Choroid plexus epithelial cell (primary cell): ENCODE measurements at places on chromosomes 12 and 14.

DNA sequence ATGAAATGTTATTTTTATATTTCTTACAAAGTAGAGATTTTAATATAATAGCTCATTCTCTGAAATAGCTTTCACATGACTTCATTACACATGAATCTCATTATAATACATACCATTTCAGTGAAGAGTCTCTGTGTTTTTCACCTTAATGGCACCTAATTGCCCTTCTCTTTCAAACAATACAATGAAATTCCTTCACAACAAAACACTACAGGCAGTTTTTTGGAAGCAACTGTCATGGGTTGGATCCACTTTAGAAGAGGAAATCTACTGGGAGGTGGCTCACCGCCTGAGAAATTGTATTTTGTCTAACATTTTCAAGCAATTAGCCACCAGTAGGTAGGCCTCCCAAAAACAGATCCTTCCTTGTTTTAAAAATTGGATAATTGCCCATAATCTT, 40.3 kb upstream of the RGS6 start:
- no peak for DNase-seq

DNA sequence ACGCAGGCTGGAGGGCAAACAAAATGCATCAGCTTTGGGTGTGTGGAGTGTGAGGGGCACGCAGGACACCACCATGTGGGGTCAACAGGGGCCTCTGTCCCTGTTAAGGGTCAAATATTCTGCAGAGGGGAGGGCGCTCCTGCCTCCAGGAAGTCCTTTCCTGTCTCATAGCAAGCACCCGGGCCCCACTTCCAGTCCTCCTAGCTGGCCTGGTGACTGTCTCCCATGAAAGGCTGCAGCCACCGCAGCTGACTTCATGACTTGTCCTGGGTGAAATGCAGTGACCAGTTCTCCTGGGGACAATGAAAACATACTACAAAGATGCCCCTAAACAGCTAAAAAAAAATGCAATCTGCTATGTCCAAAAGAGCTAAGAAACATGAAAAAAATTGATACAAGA, 53.6 kb downstream of the LGMN start:
- DNase-seq: no peak

DNA sequence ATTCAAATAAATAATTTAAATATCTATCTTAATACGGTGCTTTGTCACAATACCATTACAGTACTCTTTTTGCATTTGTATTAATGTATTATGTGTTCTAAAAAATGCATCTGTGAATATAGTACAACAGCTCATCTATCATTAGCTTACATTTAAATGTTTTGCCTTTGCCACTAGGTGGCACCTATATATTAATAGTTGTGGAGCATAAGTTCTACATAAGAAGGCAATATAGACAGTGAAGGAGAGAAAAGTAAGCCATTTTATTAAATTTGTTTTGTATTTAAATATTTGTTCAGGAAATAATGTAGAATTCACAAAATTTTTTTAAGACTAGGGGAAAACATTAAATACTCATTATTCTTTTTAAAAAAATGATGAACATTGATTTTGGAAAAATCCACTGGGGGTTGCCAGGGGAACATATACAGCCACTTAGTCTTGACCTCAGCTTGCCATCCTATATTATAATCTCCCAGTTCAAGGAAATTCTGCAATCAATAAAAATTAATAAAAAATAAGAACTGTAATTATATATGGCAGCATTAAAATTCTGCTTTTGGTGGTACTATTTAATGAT, 9.8 kb downstream of the CCER1 start:
- peak; percentile 67 for DNase-seq

DNA sequence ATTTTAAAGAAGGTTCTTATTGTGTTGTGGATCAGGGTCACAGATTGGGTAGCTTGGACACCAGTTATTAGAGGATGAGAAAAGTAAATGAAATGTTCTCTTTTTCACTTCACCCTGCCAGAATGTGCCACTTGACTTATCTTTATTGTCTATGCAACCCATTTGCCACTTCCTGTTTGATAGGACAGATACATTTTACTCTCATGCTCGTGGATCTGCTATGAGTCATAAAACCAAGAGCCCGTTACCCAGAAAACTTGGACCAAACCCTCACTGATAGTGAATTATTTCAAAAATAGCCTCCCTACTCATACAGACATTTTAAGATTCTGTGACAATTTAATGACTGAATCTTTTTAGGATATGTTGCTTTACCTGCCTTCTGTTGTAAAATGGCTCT, 1.8 kb downstream of the ISCA2 start:
- DNase-seq: no peak

DNA sequence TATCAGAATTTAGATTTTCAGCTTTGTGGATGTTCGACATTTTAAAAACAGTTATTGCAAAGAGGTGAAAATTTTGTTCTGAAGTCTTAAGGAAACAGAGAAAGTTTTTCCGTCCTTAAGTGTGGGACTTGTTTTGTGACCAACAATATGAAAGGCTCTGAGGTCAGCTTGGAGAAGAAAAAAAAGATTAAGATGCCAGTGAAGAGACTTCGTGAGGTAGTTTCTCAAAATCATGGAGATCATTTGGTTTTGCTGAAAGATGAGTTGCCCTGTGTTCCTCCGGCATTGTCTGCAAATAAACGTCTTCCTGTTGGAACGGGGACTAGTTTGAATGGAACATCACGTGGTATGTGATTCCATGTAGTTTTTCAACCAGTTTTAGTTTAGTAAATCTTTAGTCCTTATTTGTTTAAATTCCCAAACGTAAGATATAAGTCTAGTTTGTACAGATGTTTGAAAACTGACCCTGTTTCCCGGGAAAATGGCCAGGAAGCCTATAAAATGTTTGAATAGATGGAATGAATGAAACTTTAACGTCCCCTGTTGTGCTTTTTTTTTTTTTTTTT, 682 bp downstream of the KIAA0586 start:
- peak; percentile 69 for DNase-seq

DNA sequence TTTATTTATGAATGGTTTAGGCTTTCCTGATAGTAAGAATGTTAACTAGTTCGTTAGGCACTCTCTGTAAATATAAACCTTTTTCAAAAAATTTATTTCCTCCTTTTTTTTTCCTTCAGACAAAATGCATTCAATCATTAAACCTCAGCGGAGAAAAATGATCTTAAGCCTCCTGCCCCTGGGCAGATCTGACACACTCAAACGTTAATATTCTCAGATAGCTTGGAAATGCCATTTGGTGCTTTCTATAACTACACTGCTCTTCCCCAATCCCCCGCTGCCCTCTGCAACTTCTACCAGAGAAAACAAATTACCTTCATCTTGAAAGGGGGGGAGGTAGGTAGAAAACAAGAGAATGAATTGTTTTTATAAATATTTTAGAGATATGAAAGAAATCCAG, 521.2 kb downstream of the MED13L start:
- DNase-seq: no peak

DNA sequence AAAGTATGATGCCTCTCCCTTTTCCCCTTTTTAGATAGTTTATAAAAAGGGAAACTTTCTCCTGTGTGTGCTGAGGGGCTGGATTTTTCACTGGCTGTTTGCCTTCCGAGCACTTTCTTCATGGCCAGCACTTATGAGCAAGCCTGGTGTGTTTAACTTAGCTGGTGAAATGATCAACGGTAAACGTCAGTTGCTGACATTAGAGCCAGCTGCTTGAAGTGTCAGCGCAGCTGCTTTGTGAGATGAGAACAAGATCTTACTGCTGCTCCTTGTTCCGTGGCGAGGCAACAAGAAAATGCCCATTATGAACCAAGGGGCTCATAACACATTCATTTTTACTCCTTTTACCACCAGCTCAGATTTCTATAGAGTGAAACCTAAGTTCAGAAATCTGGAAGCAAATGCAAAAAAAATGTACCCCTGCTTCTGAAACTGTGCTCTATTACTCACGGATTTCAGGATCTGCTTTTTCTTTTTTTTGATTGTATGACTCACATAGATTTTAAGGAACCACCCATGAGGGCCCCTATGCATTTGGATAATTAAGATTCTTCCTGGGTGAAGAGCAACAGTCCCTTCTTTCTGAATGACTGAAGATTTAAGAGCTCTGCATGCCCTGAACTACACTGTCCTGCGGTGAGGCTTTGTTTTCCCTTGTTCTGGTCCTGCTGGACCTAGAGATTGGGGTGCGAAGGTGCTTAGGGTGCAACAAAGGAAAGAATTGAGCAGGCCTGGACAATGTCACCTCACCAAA, 74.3 kb upstream of the CPM start:
- DNase-seq: peak; percentile 82

DNA sequence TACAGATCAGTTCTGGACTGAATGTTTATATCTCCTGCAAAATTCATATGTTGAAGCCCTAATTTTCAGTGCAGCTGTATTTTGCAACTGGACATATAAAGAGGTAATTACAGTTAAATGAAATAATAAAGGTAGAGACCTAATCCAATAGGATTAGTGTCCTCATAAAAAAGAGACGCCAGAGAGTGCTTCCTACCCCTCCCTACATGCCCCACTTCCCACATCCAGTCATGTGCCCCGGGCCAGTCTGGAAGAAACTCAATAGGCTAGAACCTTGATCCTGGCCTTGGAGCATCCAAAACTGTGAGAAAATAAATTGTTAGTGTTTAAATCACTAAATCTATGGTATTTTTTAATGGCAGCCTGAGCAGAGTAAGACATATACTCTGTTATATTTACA, 172.3 kb downstream of the ALG10B start:
- no peak for DNase-seq

DNA sequence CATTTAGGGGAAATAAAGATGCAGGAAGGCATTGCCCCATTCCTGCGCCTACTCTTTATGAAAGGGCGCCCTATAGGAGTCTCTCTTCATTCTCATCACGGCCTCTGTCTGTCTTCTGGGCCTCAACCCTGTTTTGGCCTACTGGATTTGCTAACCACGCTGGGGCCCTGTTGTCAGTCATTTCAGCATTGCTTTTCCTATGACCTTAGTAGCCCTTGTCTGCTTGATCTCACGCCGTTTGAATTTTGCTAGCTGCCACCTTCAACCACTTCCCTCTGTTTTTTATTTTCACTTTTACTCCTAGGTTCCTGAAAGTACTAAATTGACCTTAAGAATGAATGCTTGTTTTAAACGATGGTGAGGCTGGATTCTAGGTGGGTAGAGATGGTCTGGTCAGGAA, 139.0 kb downstream of the SYNE2 start:
- no peak for DNase-seq

DNA sequence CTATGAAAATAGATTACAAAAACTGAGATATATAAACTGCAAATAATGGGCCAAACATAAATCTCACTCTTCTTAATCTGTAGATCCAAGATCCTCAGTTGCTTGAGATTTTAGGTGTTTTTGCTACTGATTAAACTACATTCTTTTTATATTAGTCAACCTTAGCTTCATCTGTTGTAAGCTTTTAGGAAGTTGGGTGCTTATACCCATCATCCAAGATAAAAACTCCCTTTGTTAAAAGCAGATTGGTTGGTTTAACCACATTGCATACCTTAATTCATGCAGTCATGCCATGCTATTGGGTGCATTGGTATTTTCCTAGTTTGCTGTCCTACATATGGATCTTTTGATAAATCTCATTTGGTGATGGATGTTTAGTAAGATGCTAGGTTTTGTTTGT, 46.2 kb upstream of the DIP2B start:
- peak; percentile 40 for DNase-seq

DNA sequence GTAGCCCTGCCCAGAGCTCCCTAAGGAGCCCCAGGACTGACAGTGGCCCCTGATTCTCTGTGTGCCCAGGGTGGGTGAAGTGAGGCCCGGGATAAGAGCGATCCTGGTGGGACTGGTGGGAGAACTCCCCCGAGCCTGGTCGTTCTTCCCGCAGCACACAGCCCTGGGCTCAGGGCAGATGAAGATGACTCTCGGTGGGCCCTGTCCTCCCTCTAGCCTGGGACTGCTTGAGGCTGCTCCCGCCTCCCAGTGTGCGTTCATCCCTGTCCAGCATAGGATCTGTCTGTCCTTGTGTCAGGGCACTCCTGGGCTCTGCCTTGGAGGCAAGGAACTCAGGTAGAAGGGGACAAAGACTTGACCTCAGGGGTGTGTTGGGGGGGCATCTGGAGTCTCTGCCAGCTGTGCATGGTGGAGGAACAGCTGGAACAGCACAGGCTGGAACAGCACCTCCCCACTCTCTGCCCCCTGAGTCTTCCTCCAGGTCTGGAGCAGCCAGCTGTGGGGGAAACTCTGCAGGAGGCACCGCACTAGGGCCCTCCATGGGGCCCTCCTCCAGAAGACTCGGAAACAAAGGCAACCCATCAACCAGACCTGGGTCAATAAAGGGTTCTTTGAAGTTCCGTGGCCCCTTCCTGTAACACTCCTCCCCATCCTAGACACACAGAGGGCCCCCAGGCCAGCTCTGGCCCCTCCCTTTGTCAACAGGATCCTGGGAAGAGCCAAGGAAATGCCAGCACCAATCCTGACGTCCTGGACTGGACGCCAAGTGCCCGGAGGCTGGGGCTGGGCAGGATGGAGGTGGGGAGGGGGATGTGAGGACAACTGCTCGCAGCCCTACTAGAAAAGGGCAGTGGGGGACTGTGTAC, 15.9 kb downstream of the FAIM2 start:
- no peak for DNase-seq

GRCh38 chr12:77328326-77328725, 263.0 kb upstream of the E2F7 start:
- no peak for DNase-seq

DNA sequence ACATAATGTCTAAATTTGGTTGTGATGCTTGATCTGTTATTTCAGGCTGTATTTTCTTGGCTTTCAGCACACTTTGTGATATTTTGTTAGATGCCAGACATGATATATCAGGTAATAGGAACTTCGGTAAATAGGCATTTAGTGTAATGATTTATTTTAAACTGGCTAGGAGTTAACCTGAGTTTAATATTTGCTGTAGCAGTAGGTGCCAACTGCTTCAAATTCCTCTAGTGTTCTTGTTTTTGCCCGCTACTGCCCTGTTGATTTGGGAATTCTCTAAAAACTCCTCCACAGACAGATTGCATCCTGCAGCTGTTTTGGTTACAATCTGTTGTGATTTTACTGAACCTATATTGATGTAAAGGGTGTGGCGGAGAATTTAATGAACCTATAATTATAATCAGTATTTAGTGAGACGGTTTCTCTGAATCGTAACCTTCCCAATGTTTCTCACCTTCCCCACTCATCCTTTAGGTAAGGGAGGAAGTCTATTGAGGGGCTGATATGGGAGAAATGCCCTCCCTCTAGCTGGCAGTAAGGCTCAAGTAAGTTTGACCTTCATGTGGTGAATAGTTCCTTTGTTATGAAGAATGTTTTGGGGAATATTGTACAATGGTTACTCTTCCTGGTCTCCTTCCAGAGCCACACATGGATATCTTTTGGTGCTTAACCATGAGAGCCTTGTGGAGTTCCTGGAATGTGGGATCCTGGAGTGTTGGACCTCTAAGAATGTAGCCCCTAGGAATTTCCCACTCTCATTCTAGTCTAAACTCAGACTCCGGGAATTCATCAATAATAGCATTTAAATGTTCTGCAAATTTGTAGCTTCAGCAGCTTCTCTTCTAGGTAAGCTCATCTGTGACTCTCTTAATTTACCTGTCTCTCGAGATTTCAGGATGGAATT, 634.1 kb downstream of the FSCB start:
- no peak for DNase-seq
